ENCODE measurements at places on chromosomes 2 and 18.

- peak; percentile 82 for DNase-seq
These were observed 655.5 kb upstream of the FANCL start for GRCh38 chr2:58896638-58897037.

DNA sequence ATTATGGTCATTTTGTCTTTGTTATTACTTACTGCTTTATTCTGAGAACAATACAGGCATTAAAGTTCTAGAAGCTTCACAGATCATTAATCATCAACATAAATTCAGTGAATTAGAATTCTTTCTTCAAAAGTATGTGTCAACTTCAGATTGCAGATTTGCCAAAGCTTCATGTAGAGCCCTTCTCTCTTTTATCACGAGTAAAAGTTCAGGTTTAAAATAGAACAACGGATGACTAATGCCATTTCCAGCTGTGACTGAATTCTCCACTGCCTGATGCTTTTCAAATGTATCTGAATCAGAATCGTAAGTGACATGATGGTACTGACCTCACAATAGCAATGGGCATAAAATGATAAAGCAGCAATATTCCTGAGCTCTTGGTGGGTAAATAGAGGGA, 116.0 kb downstream of the ABCA12 start:
- DNase-seq, result peak; percentile 66

GRCh38 chr2:70987386-70987785, 7.3 kb downstream of the TEX261 start:
- no peak for DNase-seq

GRCh38 chr2:15642815-15643500, 51.3 kb downstream of the DDX1 start:
- no peak for DNase-seq

DNA sequence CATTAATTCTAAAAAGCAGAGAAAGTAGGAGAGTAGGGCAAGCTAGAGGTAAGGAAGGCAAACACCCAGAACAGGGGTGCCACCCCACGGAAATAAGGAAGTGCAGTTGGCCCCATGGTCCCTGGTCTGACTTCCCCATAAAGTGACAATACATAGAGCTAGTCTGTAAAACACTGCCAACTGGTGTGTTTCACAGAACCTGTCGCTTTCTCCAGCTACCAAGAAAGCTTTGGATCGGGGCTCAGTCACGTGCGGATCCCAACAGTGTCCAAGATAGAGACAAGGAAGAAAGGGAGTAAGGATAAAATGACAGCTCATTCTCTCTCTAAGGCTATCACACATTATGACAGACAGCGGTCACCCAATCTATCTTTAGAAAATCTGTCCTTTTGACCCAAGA, 36.4 kb downstream of the TBC1D8 start:
- DNase-seq, result no peak

DNA sequence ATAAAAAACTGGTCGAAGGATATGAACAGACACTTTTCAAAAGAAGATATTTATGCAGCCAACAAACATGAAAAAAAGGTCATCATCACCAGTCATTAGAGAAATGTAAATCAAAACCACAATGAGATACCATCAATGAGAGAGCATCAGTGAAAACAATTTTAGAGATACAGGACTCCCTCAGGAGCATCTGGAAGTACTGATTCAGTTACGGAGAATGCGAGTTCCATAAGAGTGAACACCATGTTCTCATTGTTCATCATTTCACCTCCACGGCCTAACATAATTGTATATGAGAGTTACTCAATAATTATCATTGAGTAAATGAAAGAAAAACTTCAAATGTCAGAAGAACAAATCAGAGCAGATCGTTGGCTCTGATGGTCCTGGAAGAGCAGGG, 140.9 kb upstream of the TANK start:
- peak; percentile 57 for DNase-seq

DNA sequence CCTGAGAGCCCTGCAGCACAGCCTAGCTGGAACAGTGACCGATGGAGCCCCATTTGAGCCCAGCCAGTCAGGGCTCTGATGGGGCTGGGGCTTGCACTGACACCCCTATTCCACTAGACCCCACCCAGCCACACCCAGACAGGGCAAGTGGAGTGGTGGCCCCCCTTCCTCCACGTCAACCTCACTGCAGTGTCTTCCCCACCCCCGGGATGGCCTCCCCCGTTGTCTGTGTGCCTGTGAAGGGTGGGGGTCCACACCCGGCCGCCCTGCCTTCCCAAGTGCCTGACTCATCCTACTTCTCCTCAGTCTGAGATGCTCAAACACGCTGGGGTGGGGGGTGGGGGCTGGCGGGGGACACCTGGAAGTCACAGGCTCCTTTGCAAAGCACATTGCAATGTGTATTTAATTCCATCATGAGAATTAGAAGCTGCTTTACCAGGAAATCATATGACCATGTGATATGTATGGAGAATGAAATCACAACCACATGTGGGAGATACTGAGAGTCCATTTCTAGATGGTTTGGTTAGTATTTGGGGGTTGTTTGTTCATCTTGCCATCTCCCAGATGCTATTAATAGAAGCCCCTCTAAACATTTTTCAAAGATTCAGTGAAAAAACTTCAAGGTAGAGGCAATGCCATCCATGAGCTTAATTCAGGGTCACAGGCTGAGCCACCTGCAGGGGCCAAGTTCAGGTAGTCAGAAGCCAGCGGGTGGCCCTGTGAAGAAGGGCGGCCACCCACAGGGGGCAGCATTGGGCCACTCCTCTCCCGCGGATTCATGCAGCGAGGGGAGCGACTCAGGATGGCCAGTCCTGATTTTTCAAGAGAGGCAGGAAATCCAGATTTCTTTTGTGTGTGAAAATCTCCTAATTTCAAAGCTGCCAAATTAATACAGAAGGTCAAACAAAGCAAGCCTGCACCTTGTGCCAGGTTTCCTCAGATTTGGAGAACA, 22.7 kb upstream of the GMPPA start:
- DNase-seq, result peak; percentile 82

DNA sequence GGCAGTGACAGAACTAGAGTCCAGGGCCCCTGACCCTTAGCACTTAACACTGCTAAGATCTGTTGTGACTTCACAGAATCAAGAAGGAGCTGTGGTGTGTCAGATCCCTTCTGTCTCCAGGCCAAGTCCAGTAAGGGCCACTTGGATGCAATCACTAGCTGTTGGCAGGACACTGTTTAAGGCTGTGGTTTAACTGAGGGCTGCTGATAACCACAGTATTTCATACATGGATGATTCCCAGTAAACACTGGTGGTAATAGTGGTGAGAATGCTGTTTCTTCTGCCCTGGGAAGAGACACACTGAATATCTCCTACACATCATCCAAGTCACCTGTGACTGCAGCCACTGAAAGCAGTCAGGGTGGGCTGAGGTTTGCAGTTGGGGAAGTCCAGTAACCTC, 77.7 kb upstream of the FBXO11 start:
- no peak for DNase-seq

GRCh38 chr2:197710424-197711042, 5.4 kb downstream of the MARS2 start:
- no peak for DNase-seq

DNA sequence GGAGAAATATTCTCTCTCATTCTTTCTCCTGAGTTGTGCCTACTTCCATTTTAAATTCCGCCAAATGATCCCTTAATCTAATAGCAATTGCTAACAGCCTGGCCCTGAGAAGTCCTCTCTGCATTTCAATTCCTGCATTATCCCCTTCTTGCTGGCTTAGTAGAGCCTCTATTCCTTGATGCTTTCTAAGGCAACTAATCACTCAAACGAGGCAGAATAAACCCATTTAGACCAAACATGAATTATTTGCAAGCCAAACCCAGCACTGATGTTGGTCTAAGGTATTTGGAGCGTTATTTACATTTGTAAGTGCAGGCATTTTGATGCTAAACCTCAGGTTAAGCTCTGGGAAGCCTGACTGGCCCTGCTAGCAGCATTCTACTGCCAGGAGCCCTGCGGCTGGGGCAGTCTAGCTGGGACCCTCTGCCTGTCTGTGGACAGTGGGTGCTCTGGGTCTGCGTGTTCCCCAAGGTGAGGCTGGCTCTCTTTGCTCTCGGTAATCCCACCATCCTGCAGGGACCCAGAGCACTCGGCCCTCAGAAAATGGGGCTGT, 173.1 kb upstream of the HS6ST1 start:
- no peak for DNase-seq

GRCh38 chr18:61993831-61994230, 101.0 kb upstream of the RNF152 start:
- DNase-seq, result no peak

DNA sequence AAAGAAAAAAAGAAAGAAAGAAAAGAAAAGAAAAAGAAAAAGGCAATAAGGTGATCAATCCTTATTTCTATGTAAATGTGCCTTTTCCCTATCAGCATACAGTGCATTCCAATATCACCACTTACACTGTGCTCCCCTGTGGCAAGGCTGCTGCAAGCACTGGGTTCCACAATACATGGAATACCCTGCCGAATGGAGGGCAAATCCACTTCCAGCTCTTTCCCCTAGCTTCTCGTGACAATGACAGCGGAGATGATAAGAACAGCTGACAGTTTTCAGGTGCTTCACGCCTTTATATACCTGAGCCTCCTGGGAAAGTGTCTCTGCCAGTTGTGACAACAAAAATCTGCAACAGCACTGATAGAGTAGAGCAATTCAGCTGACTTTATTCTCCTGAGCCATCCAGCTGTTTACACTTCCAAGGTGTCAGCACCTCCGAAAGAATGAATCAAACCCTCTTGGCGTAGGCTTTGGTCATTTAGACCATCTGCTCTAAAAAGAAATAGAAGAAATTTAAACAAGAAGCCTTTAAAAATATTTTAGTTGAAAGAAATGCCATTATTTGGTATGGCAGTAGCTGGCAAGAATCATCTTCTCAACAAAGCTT, 135.2 kb upstream of the RNF152 start:
- DNase-seq, result no peak

- DNase-seq, result peak; percentile 20
These were observed 236.0 kb upstream of the REV1 start for GRCh38 chr2:99725820-99726219.

DNA sequence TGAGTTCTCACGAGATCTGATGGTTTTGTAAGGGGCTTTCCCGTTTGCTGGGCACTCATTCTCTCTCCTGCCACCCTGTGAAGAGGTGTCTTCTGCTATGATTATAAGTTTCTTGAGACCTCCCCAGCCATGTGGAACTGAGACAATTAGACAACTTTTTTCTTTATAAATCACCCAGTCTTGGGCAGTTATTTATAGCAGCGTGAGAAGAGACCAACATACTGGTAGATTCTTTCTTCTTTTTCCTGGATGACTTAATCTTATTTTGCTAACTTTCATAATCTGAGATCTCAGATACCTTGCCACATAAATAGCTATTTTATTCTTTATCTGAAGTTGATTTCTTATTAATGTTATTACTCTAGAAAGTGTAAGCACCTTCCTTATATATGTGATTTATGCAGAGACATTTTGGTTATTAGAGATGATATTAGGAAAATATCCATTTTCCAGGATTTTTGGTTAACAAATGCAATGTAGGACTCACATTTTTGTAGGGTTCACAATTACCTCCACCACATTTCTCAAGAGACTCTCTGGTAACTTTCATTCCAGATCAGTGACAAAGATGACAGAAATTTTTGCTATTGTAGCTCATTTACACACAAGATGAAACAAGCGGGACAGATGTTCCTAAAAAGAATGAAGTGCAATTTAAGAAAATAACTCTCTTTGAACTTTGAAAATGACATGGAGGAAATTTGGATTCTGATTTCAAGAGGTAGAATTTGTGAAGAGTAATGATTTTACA, 97.9 kb upstream of the RND3 start:
- peak; percentile 60 for DNase-seq

DNA sequence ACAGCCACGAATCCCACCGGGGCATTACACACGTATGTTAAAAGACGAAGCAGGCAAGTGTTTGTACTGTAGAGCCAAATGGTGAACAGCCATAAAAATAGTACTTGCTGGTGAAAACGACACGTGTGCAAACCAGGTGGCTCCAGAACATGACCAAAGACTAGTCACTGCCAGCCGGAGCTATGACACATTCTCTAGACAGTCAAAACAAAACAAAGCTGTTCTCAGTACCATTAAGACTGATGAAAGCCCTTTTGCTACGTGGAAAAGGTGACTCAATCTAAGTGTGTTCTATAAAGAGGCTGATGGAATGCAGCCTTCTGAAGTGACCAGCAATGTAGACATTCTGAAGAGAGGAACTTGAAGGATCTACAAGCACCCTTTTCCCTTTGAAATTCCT, 367.7 kb upstream of the NETO1 start:
- DNase-seq, result peak; percentile 80

- DNase-seq, result peak; percentile 64
These were observed 120.6 kb downstream of the EHBP1 start for GRCh38 chr2:62826141-62826540.

DNA sequence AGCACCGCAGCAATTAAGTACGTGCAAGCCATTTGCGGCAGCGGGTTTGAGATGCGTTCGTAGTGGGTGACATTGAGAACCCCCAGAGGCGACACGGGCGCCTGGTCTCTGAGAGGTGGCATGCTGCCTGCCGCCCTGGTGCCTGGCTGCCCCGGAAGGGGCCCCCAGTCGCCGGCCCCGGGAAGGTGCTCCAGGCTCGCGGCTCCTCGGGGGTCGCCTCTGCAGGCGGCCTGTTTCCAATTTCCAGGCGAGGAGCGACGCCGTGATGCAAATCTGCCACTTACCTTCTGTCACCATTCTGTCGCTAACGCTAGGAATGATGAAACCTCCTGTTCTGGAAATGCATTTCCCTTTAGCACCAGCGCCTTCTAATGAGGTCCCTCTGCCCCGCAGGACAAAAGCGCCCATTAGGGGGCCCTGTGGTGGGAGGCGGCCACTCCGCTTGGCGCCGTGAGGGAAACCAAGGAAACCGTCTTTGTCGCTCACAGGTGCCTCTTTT, 13.0 kb downstream of the KIF5C start:
- no peak for DNase-seq

DNA sequence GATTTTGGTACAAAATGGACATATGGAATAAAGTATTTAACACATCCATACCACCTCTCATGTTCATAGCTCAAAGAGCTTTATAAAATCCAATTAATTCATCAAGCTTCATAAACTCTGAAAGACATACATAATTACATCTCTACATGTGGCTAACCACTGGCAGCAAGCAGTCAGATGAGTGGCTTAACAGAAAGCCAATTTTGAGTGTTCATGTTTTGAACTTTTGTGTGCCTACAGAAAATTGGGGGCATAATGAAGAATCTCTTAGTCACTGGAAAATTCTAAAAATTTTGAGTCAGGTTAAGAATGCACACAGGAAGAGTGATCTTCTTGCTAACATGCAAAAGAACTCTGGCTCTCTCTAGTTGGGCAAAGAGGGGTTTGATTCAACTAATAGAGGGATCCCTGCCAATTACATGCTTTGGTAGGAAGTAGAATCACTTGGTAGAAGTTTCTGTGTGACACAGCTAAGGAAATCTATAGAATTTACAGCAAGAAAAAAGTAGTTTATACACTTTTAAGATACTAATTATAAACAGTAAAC, 287.4 kb downstream of the NOL4 start:
- DNase-seq, result no peak

DNA sequence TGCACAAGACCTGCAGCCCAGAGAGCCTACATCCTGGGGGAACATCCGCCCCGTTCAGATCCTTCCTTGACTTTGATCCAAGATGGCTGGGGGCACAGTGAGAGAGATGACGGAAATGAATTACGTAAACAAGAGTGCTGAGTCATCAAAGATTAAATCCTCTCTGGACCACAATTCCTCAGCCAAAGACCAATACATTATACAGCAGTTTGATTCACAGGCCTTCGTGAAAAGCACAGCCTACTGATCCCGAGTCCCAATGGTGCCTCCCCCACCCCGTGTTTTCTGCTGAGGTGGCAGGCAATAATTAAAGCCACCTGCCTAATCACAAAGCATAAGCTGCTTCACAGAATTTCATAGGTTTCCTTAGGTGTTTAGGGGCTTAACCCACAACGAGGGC, 43.0 kb downstream of the MYO5B start:
- peak; percentile 66 for DNase-seq

Measured in fibroblast of skin of right quadriceps (primary cell).